ENCODE measurements at places on chromosomes 6 and 20. TPM values are rescaled to one million over a fixed set of nuclear protein-coding genes. Genes with fewer than 3 reads are reported as not detected.
A peak's percentile ranks its signal among the peaks of the same experiment; 100 is the strongest.

GRCh38 chr6:20919677-20920385, 385.6 kb downstream of the CDKAL1 start:
- no peaks in the 10 kb centered on the region for H3K27me3 ChIP-seq
- no peak overlapping the region for H3K4me3 ChIP-seq
- DNase-seq = no peak
- peaks cover 23% of the 10 kb centered on the region for H3K36me3 ChIP-seq
- no peak overlapping the region for H3K27ac ChIP-seq
- no peaks in the 10 kb centered on the region for H3K4me1 ChIP-seq

GLP1R gene
- not detected for total RNA-seq

FAM162B gene
- total RNA-seq = not detected

TULP4 gene
- 48.7 TPM for total RNA-seq

GRCh38 chr6:6643398-6643797, 54.9 kb downstream of the LY86 start:
- peaks cover 14% of the 10 kb centered on the region for H3K4me1 ChIP-seq
- H3K4me3 ChIP-seq = no peak overlapping the region
- peak overlapping the region; percentile 43 for H3K27ac ChIP-seq
- H3K27me3 ChIP-seq = no peaks in the 10 kb centered on the region
- H3K36me3 ChIP-seq = peaks cover 11% of the 10 kb centered on the region
